Daoy (cell line): ENCODE measurements at places on chromosomes 6 and 20.
A peak's percentile ranks its signal among the peaks of the same experiment; 100 is the strongest.

DNA sequence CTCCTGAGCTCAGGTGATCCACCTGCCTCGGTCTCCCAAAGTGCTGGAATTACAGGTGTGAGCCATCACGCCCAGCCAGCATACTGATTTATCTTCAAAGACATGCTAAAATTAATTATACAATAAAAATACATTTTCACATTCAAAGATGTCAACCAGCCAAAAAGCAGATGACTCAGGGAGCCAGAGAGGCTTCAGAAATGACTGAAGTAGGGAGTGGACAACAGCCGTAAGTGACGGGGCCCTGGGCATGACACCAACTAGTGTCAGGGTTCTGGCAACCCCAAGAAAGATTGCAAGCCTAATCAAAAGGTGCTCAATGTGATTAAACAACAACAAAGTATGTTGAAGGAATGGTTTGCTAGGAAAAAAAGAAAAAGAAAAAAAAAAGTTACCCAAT is 28.4 kb downstream of the GPLD1 start:
- DNase-seq, result no peak

DNA sequence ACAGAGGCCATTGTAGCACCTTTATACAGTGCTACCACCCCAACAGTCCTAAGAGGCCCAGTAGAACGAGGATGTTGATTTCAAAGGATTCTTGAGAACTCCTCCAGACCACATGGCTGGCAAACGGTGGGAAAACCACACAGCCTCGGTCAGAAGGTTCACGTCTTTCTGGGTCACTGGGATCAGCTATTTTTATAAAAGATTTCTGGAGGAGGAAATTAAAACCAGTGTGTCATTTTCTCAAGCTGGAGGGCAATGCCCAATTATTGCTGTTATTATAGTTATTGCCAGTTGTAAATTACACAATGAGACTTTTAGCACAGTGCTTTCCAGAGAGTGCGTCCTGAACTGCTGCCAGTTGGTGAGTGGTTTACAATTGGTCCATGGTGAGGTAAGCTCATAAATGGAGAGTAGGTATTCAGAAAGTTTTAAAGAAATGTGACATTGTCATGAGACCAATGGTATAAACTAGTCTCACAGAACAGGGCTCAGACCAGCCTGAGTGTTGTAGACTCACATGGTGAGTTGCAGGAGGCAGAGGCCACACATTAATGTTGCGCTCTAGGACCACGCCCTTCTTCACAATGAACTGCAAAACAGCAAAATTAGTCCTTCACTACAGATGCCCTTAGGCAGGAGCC is 8.4 kb upstream of the PPP1R14C start:
- DNase-seq, result peak; percentile 38

DNA sequence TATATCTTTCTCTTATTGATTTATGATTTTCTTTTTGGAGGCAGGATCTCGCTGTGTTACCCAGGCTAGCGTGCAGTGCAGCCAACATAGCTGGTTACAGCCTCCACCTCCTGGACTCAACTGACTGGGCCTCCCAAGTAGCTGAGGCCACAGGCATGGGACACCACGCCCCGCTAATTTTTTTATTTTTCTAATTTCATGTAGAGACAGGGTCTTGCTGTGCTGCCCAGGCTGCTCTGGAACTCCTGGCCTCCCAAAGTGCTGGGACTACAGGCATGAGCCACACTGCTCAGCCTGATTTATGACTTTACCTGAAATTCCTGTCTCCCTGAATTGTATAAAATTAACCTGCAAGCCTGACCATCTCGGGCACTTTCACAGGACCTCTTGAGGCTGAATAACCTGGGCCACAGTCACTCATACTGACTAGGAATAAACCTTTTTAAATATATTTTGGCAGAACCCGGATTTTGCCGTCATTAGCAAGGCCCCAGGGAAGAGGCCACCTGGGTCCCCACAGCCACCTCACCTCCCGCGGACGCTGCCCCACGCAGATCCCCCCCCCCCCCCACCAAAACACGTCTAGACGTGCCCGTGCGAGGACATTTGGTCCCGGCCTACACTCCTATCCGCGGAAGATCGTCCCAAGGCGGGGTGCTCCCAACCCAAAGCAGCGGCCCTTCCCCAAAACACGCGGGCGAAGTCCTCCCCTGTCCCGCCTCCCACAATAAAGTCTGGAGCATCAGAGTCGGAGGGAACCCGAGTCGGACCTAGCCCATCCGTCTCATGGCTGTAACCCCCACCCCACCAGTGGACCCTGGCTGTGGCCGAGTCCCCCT is 902 bp downstream of the ZNF337 start:
- DNase-seq, result peak; percentile 9

DNA sequence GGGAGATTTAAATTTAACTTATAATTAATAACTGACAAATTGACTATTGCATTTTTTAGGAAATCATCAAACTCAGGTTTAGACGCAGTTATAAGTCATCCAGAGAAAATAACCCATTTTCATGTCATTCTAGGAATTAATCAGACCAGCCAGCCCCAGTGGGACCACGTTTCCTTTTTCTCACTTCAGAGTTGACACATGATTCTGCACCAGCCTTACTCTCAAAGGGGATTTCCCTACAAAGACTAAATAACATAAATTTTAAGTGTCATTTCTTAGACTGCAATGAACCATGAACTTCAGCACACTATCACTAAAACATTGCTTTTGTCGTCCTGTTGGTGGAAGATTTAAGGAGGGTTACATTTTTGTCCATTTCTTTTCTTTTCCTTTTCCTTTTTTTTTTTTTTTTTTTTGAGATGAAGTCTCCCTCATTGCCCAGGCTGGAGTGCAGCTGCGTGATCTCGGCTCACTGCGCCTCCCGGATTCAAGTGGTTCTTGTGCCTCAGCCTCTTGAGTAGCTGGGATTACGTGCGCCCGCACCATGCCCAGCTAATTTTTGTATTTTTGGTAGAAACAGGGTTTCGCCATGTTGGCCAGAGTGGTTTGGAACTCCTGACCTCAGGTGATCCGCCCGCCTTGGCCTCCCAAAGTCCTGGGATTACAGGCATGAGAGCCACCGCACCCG is 3.6 kb downstream of the IPCEF1 start:
- no peak for DNase-seq

DNA sequence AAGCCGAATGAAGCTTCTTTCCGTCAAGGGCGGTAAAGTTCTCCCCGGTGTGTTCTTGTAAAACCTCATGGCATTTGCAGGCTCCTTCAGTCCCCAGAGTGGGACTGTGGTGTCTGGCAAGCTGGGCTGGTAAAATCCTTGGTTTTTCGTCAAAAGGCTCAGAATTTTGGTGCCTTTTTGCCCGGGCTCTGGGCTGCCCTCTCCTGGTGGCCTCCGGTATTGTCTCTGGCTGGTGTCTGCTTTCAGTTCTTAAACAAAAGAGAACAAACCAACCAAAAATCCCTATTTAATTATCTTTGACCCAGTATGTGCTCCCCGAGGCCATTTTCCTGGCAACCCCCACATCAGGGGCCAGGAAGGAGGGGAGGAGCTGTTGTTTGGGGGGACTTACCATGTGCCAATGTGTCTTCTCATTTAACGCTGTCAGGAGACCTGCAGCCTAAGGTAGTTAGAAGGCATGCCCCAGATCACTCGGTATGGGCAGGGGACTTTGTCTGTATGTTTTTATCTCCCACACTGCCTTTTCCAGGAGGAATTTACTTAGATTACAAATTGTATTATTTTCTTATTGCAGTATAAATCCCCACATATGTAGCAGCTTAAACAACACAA is 11.1 kb downstream of the CDH4 start:
- no peak for DNase-seq

- DNase-seq, result no peak
These were observed 433.2 kb upstream of the SPTLC3 start for GRCh38 chr20:12575352-12576095.

- no peak for DNase-seq
These were observed 349.2 kb downstream of the ZFAND3 start for GRCh38 chr6:38168699-38169098.

- no peak for DNase-seq
These were observed 306.9 kb upstream of the SGK1 start for GRCh38 chr6:134624781-134625180.

GRCh38 chr6:169604076-169604475 is 97.8 kb downstream of the WDR27 start:
- DNase-seq, result no peak

- DNase-seq, result peak; percentile 75
These were observed 140.8 kb upstream of the CARMIL1 start for GRCh38 chr6:25138233-25138933.

DNA sequence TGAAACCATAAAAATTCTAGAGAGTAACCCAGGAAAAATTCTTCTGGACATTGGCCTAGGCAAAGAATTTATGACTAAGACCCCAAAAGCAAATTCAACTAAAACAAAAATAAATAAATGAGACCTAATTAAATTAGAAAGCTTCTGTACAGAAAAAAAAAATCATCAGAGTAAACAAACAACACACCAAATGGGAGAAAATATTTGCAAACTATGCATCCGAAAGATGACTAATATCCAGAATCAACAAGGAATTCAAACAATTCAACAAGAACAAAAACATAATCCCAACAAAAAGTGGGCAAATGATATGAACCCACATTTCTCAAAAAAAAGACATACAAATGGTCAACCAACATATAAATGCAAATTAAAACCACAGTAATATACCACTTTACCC is 242.6 kb upstream of the CDYL start:
- DNase-seq, result no peak

- DNase-seq, result no peak
These were observed 3.0 kb downstream of the KCNG1 start for GRCh38 chr20:51019656-51020592.

DNA sequence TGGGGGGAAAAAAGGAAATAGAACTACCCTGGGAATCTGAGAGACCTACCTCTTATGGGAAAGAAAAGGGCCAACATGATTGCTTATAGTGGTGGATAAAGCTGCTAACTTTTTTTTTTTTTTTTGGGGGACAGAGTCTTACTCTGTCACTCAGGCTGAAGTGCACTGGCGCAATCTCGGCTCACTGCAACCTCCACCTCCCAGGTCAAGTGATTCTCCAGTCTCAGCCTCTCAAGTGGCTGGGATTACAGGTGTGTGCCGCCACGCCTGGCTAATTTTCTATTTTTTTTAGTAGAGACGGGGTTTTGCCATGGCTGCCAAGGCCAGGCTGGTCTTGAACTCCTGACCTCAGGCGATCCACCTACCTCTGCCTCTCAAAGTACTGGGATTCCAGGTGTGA is 39.5 kb upstream of the TBC1D22B start:
- DNase-seq, result no peak

GRCh38 chr6:144223686-144224085 is 61.4 kb upstream of the UTRN start:
- DNase-seq, result no peak

- no peak for DNase-seq
These were observed 79.2 kb upstream of the CD93 start for GRCh38 chr20:23165307-23165750.

DNA sequence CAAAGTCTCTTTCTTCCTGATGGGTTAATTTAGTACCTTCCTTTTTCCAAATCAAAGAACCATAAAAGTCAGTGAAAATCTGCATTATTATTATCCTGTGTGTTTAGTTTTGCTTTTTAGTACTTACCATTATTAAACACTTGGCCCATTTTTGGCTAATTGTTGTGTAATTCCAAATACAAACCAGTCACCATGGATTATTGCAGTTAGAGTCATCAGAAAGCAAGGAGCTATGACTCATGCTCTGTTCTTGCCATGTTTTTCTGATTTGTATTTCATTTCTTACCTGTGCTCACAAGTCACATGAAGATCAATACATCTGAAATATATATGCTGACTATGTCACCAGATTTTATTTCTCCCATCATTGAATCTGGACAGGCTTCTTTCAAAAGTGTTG is 31.3 kb downstream of the SLC22A3 start:
- DNase-seq, result no peak

DNA sequence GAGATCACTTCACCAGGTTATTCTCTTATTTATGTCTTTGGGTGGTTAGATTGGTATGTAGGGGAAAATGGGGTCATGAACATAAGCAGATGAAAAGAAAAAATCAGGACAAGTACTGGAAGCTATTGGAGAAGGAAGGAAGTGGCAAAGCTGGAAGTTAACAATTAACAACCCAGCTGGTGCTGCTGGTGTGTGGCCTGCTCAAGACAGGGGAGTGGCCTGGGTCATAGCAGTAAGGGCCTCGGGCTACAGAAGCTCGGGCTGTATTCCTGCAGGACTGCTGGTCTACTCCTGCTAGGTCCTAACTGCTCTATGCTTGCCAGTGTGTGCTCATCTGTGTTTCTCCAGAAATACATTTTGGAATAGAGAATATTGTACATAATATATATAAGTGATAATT is 19.6 kb downstream of the MYLIP start:
- DNase-seq, result no peak

DNA sequence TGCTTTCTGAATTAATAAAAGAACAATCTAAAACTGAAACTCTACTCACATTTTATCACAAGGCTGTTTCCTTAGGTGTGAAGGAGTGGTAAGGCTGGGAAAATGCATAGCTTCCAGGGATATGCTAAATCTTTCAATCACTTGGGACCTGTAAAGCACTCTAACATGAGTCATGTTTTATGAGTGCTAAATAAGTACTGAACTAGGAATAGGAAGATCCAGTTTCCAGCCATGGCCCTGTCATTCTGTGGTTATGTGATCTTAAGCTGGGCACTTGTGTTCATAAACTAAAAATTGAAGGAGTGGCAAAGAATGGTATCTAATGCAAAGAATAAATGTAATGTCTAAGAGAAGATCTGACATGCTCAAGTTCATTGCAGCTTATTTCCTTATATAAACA is 6.1 kb upstream of the TMEM200A start:
- no peak for DNase-seq

DNA sequence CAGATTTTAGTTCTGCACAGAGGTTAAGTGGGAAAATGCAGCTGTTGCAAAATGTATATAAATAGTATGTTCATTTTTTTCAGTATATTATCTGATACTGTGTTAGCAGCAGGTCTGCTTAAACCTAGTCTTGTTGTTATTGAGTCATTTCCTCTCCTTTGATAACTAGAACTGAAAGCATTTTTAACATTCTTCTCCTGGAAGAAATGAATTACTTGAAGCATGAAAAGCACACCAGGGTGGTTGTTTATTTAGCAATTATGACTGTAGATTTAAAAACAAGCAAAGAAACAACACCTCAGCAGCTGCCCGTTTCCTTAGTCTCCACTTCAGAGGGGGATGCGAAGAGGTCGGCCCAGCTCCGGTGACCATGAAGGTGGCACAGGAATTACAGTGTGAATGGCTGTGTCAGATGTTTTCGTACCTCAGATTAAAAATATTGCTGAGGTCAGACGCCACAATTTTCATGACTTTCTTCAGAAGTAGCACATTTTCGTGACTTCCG is 53.5 kb downstream of the GOPC start:
- DNase-seq, result peak; percentile 76

- DNase-seq, result no peak
These were observed 17.6 kb downstream of the TCF15 start for GRCh38 chr20:592506-592905.

GRCh38 chr6:6796818-6797217 is 208.3 kb downstream of the LY86 start:
- DNase-seq, result no peak

GRCh38 chr20:58227391-58228102 is 906 bp downstream of the ANKRD60 start:
- DNase-seq, result no peak
